Left ventricle myocardium superior (tissue), 1 donor: ENCODE measurements at places on chromosomes 4 and X.

DNA sequence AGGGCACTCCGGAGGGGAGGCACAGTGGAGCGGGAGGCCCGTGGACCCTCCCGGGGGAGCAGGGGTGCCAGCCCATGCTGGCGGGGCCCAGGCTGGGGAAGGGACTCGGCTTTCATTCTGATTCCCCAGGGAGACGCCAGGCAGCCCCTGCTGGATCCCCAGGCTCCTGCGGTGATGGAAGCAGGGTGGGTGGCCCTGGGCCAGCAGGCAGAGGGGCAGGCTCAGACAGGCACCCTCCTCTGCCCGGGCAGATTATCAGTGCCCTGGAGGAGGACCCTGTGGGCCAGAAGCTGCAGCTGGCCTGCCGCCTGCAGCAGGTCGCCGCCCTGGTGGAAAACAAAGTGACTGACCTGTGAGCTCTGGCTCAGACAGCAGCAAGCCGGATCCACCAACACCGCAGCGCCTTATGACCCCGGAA, 2.1 kb upstream of the SRPK3 start:
- no peak for DNase-seq

GRCh38 chr4:139978692-139979091, 175.3 kb downstream of the MAML3 start:
- DNase-seq = no peak

GRCh38 chr4:15117270-15117946, 115.1 kb downstream of the CPEB2 start:
- no peak for DNase-seq

DNA sequence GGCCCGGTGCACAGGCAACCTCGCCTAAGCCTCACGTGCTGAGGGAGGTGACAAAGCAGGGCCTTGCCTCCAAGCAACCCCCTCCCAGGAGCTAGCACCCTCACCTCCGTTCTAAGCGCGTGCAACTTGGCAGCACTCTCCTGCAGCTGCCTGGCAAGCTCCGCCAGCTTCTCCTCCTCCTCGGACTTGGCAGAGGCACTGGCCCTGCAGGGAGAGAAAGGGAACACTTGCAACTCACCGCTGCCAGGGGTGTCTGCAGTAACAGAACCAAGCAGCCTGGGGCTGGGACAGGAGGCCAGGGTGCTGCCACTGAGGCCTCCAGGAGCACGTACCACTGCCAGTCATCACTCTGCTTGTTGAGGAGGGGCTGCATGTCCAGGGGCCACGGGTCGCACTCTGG, 10.3 kb upstream of the TREX2 start:
- peak; percentile 74 for DNase-seq

- no peak for DNase-seq
These were observed 24.2 kb upstream of the MAN2B2 start for GRCh38 chr4:6550821-6551220.
